Activated T-helper 9 cell treated with anti-CD3 and anti-CD28 coated beads, Interleukin-2, amount 50 U/mL, for 16 hours (primary cell): ENCODE measurements at places on chromosomes 16 and 17.

- DNase-seq: no peak
These were observed 14.7 kb upstream of the RPTOR start for GRCh38 chr17:80529904-80530292.

GRCh38 chr16:84787263-84787622, 32.5 kb upstream of the CRISPLD2 start:
- no peak for DNase-seq

- no peak for DNase-seq
These were observed 25.3 kb downstream of the CDH13 start for GRCh38 chr16:82651921-82652601.

GRCh38 chr16:15031179-15031578, 24.7 kb downstream of the NTAN1 start:
- DNase-seq: no peak

DNA sequence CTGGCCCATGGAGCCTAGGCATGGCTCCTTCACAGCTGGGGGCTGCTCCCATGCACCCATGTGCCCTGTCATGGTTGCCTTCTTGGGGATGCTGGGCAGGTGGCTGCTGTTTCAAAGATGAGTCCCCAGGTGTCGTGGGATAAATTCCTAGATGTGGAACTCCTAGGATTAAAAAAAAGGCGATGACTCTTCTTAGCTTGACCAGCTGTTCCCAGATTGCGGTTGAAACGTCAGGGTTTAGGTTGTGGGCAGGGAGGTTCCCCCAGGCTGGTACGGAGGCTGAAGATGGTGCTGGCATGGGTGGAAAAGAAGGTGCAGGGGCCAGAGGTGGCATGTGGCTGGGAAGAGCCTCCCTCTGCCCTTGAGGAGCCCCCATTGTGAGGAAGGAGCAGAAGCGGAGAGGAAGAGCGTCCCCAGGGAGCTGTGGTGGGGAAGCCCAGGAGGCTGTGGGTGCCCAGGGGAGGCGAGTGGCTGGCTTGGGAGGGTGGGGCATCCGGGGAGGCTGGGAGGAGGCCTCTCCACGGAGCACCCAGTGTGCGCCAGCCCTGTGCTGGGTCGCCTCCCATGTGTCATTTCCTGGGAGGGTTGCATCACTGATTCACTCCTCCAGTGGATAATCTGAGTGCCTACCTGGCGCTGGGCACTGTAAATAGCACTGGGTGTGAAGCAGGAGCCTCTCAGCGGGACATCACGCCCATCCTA, 7.5 kb upstream of the KCNJ12 start:
- no peak for DNase-seq

GRCh38 chr17:7107012-7107754, 7.4 kb downstream of the ASGR2 start:
- DNase-seq: no peak

- no peak for DNase-seq
These were observed 5.8 kb upstream of the DHRS13 start for GRCh38 chr17:28908640-28909167.

GRCh38 chr16:77599793-77600415, 122.4 kb upstream of the NUDT7 start:
- no peak for DNase-seq
